ENCODE measurements at places on chromosomes 3 and 15.

GRCh38 chr3:22419261-22419660, 668.3 kb upstream of the ZNF385D start:
- peak; percentile 50 for DNase-seq

GRCh38 chr15:30065025-30065801, 17.5 kb upstream of the GOLGA8J start:
- no peak for DNase-seq

DNA sequence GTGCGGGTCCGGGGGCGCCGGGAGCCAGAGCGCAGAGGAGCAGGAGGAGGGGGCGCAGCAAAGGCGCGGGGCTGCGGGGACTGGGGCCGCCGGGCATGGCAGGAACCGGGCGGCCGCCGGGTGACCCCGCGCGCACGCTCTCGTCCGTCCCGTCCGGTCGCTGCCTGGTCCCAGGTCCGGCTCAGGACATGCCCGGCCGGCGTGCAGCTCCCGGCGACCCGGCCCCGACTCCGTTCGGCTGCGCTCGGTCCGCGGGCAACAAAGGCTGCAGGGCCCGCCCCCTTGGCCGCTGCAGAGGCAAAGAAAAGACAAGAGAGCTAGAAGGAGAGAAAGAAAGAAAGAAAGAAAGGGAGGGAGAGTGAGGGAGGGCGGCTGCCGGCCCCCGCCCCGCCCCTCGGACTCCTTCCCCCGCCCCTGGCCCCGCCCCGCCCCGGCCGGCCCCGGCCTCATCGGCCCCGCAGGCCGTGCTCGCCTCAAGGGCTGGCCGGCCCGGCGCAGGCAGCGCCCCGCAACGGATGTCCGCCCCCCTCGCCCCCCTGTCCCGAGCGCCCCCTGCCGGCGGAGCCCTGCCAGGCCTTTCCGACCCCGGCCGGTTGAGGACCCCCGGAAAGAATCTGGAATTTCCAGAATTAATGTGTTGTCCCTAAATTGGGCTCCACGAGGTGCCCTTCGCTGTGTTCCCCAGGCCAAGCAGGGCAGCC, at the start of gene ADAMTS7:
TSS of gene ADAMTS7 (minus strand) at position 341 of the 701 bp plus-strand sequence. CDS start at position 97, 244 bp downstream.
- DNase-seq = peak; percentile 79

GRCh38 chr3:71581457-71582035, 2.0 kb downstream of the FOXP1 start:
- peak; percentile 61 for DNase-seq

DNA sequence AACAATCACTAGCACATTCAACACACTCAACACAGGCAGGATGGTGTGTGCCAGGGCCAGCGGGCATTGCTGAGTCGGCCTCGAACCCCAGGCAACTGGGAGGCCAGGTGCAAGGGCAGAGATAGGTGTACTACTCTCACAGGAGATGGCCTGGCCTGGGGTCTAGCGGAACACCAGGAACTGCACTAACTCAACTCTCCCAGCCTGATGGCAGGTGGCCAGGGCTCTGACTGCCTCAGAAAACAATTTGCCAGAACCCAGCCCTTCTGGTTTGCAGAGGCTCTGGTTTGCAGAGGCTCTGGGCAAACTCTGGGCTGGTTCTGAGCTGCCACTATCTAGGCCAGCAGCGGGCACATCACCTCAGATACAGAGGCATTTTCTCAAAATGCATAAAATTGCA, 229.2 kb upstream of the CHRNA7 start:
- DNase-seq = no peak

- DNase-seq = no peak
Observed at GRCh38 chr3:38314764-38315487, 31.7 kb upstream of the XYLB start.

GRCh38 chr15:85973584-85974347, 105.9 kb upstream of the AGBL1 start:
- no peak for DNase-seq

GRCh38 chr15:33234020-33234461, 39.5 kb upstream of the FMN1 start:
- DNase-seq = peak; percentile 70

DNA sequence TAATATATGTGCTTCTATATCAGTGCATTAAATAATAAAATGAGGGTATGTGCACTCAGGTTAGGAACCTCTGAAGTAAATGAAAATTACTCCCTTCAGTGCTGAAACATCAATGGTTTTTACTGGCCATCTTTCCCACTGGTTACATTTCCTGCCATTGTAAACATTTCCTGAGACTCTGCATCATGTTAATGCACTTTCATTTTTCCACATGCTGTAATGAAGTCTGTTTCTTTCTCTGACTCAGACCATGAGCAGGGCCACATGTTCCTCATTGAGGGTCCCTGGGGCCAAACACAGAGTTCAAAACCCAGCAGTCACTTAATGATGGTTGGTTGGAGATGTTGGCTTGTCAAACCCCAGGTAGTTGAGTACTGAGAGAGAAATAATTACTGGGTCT, 15.3 kb downstream of the FAM3D start:
- no peak for DNase-seq

- peak; percentile 78 for DNase-seq
Observed at GRCh38 chr3:132964266-132964665, 73.9 kb upstream of the TMEM108 start.

DNA sequence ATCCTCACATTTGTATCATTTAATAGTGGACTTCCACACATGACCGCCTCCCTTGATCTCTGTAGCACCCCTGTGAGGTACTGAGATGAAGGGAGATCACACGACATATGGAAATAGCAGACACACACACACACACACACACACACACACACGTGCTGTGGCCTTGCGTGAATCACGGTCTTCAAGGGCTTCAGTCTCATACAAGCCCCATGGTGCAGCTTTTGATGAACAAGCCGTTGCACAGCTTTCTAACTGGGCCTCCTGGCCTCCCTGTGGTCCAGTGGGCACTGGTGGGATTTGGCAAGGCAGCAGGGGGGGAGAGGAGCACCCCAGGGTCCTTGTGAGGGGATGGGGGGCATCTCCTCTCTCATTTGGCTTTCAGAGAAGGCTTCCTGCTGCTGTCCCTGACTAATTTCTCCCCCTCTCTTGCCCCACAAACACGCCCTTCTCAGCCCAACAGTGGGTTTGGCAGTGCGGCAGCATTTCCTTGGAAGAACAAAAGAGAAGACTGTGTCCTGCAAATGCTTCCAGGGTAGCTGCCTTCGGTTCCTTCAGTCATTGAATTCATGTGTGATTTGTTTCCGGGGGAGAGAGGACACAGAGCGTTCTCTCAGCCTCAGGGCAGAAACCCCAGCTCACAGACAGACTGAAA, 98.7 kb downstream of the SMAD6 start:
- DNase-seq = no peak

GRCh38 chr3:141231952-141232823, 563 bp downstream of the PXYLP1 start:
- peak; percentile 29 for DNase-seq
